Posterior cingulate gyrus (tissue), 11 donors: ENCODE measurements at places on chromosomes 1 and 21.

DNA sequence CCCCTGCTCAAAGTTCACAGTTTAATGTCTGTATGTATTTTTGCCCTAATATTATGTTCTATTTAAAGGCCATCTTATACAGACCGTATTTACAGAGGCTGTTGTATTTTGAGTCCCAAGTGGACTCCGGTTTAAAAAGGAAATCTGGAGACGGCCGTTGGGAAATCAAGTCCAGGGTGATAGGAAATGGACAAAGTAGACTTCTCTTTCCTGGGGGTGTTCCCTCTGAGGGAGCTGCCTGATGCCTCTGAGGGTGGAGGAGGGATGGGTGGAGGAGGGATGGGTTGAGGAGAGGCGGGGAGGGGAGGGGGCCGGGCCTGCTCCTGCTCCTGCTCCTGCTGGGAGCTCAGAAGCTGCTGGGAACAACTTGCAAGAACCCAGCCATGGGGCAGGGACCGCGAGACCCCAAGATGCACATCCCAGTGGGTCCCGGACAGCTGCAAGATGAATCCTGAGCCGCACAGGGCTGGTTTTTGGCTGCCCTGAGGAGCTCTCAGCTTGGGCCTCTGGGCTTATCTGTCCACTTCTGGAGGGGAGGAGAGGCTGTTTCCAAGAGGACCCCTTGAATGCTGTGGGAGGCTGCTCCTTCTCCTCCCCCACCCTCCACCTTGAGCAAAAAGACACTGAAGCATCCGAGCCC is 12.0 kb upstream of the ACTL8 start:
- DNase-seq, result no peak

DNA sequence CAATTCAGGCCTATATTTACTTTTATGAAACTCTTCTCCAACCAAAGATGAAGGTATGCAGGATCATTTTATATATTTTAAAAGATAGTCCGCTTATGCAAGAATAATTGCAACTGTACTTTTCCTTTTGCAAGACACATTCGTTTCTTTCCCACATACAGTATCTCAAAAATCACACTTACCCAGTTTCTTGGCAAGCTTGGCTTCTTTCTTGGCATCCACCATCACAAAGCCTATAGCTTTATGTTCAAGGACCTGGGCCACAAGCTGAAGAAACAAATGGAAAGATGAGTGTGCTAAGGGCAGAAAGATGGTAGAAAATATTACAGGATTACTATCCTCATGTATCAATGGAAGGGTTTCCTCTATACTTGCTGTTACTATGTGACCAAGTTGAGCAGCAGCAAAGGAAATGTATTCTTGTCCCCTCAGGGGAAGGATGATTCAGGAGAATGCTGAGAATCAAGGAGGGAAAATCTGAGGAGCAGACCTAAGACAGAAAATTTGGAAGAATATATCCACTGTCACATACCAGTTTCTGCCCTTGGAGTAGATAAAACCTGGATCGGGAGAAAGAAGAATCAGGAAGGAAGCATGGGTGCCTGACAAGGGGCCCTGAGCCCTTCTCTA is 23.8 kb downstream of the CASQ2 start:
- DNase-seq, result no peak

DNA sequence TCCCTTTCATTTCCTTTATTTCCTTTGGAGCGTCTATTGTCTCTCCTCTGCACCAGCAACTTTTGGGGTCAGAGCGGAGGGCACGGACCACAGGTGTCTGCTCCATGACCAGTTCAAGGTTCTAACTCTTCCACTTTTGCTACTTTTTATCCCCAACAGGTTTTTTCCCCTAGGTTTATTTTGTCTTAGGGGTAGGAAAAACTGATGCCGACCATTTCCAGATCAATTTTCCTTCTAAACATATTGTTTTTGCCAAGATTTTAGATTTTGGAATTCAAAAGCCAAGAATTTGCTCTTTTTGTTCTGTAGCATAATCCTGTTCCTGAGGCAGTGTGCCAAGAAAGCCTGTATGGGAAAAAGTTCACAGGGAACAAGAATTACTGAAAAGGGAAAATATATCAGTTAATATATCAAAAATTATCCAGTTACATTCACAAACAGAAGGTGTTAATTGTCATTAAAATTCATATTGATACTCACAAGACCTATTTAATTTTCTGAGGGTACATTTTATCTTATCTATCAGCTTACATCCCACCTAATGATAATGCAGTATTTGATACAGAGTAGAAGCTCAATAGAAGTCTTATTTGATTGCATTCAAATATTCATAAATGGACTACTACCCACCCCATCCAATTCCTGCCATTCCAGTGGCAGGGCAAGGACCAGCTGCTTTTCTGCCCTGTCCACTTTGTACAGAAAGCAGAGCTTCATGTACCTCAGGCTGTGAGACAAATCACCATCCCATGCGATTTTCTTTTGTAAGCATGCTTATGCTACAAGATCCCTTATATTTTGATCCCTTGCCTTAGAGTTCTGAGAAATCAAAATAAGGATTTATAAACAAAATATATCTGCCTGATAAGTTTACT is 31.2 kb downstream of the TSEN15 start:
- DNase-seq, result no peak

DNA sequence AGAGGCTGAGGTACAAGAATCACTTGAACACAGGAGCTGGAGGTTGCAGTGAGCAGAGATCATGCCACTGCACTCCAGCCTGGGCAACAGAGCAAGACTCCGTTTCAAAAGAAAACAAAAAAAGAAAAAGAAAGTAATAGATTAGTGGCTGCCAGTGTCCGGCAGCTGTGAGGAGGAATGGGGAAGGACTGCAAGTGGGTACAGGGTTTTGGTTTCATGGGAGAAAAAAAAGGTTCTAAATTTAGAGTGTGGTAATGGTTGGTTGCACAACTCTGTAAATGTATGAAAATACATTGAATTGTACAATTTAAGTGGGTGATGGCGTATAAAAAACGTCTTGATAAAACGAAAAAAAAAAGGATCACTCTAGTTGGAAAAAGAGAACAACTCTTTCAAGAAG is 6.7 kb downstream of the TAF1A start:
- DNase-seq, result no peak

DNA sequence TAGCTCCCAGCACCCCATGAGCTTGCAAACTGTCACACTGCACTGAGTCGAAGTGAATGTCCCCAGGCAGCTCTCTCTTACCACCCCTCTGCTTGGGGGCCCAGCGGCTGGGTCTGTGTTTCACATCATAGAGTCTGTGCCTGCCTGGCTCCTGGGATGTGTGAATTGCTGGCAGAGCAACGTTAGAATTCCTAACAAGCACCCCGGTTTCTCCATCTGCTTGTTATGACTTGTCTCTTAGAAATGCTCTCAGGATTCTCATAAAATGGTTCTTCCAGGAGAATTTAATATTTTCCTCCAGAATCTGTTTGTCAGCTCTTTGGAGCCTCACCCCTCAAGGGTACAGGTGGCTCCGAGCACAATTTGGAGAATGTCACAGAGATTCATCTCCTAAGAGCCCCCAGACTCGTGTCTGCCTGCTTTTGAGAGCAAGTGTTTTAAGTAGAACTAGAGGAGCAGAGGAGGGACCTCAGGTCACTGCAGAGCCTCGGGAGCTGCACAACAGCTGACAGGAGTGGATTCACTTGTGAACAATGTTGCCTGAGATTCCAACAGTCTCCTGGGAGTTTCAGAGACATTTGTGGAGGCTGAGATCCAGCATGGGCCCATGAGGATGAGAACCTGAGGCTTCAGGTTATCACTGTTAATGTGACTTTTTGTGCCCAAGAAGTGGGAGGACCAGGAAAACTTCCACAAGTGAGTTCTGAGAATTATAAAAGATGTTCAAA is 131.5 kb downstream of the KCNJ6 start:
- DNase-seq, result no peak

DNA sequence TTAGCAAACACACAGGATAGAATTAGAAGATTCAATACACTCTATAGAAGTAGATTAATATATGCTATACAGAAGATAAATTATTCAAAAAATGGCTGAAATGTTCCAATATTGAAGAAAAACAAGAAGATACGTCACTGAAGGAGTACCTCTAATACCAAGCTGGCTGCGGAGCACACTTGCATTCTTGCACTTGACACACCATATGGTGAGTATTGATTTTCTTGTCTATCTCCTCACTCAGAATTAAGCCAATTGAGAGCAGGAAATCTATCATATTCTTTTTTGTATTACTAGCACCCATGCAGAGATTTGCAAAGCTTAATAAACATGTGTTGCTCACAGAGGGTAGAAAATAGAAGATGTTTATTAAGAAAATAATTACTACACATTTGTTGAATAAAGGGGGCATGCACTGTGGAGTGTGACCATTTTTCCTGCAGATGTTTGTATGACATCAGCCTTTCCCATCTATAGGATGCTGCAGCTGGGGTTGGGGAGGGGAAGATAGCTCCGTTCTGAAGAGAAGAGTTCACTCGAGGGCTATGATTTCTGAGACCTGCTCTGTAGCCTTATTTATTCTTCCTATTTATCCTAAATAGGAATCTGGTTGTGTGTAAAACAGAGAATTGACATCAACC is 318.1 kb downstream of the HHIPL2 start:
- DNase-seq, result no peak

GRCh38 chr1:56501426-56501825 is 77.9 kb downstream of the PLPP3 start:
- DNase-seq, result no peak

GRCh38 chr1:93495911-93496310 is 48.0 kb downstream of the FNBP1L start:
- DNase-seq, result no peak

DNA sequence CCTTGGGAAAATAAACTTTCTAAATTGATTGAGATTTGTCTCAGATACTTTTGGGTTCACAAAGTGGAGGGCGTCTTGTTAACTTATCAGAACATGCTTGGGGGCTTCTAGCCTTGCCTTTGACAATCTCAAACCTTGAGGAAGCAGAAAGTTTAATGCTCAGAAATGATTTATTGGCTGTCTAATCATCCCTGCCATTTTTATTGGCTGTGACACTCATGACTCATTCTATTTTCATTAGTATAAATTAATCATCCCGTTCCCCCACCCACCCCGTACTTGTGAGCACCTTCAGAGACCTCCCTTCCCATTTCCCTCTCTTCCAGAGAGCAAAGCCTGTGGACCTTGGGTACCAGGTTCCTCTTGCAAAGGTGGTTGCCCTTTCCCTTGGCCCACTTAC is 87.1 kb downstream of the FGGY start:
- DNase-seq, result no peak

DNA sequence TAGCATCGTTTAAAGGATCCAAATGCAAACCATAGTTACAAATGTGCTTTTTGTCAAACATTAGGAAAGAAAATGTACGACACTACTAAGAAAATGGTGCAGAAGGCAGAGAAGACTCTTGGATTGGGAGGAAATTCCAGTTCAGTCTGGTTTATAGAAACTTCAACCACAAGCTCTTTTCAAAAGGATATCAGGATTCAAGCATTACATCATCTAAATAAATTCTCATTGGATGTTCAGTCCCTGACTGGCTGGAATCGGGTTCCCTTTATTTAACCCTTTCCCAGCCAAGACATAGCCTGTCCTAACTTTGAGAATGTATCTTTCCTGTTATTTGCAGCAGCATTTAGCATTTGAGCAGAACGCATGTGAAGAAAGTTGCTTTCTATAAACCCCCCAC is 184.6 kb downstream of the LMO4 start:
- DNase-seq, result no peak

DNA sequence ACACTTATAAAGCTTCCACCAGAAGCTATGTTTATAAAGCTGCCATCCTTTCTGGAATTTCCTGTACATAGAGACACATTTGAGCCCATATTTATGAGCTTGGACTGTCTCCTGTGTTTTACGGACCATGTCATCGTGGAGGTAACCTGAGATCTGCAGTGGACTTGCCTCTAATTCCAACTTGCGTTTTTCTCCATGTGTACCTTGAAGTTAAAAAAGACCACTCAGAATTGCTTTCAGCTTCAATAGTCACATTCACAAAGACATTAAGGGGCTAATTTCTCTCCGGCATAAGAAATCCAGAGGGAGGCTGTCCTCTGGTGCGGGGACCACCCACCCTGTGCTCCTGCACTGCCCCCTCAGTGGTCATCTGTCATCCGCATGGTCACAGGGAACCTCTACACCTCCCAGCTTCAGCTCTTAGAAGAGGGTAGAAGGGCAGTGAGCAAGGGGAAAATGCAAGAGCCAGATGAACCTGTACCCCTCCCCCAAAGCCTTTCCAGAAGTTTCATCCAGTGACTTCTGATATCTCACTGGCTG is 521.4 kb upstream of the CAMK1G start:
- DNase-seq, result no peak

- DNase-seq, result no peak
These were observed 38.0 kb downstream of the NFIA start for GRCh38 chr1:61120246-61120840.

DNA sequence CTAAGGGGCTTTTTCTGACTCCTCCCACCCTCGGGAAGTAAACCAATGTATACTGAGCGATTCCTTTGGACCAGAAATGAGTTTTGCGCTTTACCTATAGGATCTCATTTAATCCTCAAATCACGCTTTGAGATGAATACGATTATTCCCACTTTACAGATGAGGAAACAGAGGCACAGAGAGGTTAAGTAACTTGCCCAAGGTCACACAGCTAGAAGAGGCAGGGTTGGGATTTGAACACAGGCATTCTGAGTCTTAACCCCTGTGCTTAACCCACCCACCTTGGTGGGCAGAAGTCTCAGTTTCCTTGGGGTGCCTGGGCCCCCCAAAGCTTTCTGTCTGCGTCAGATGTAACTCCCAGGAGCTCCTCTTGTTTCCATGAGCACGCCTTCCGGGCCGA is 85.8 kb upstream of the ACTL8 start:
- DNase-seq, result no peak

GRCh38 chr1:16450863-16451481 is 10.4 kb downstream of the NECAP2 start:
- DNase-seq, result no peak

- no peak for DNase-seq
These were observed 550.2 kb downstream of the LMO4 start for GRCh38 chr1:87878873-87879272.

DNA sequence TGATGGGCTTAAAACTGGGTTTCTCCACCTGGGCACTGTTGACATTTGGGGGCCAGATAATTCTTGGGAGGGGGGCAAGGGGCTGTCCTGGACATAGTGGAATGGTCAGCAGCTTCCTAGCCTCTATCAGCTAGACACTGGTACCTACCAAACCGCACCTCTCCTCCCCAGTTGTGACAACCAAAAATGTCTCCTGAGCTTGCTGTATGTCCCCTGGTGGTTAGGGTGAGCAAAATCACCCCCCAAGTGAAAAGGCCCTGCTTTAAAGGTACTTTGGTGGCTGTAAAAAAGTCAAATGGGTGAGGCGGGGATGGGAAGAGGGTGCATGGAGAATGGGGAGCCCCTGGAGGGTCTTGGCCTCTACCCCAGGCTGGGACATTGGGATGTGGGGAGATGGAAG is 182.0 kb downstream of the IGSF21 start:
- DNase-seq, result no peak
